Activated naive CD4-positive, alpha-beta T cell treated with anti-CD3 and anti-CD28 coated beads for 36 hours (primary cell): ENCODE measurements at places on chromosomes 5 and 9. TPM values are rescaled to one million over a fixed set of nuclear protein-coding genes. Genes with fewer than 3 reads are reported as not detected.

DNA sequence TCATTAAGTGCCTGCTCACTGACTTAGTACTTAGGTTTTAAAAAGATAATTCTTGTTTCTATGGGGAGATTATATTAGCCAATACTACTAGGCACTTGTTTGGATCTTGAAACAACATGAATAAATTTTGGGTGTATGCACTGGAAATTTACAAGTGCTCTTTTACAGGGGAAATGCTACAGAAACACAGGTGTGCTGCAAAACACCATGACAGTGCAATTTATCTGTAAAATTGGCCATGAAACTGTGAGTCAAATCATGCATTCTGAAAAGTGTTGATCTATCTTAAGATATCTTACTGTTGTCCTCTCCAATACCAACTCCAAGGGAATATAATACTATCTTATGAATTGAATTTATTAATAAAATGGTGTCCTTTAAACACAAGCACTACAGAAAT lies 12.1 kb upstream of the PCDHB1 start:
- H3K36me3 ChIP-seq, result no peaks in the 10 kb centered on the region
- DNase-seq, result no peak
- H3K27me3 ChIP-seq, result peaks cover 8% of the 10 kb centered on the region
- no peak overlapping the region for H3K4me3 ChIP-seq
- no peak overlapping the region for H3K27ac ChIP-seq
- H3K4me1 ChIP-seq, result no peaks in the 10 kb centered on the region

CBY3 gene
- not detected for total RNA-seq

DNA sequence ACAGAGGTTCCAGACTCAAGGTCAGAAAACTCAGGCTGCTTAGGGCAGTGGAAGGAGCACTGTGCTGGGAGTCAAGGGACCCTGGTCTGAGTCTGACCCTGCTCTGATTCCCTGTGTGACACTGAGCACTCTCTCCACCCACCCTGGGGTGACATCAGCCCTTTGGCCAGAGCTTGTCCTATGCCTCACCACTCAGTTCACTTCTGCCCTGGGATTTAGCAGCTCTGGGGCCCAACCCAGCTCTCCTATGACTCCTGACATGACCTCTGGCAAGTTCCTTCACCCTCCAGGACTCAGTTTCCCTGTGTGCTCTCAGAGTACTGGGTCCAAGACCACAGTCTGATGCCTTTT lies 63.9 kb downstream of the FAM114A2 start:
- H3K4me3 ChIP-seq, result no peak overlapping the region
- DNase-seq, result no peak
- peaks cover 3% of the 10 kb centered on the region for H3K27me3 ChIP-seq
- no peak overlapping the region for H3K27ac ChIP-seq
- H3K4me1 ChIP-seq, result no peaks in the 10 kb centered on the region
- H3K36me3 ChIP-seq, result no peaks in the 10 kb centered on the region

FSTL4 gene
- total RNA-seq, result 0.30 TPM

DNA sequence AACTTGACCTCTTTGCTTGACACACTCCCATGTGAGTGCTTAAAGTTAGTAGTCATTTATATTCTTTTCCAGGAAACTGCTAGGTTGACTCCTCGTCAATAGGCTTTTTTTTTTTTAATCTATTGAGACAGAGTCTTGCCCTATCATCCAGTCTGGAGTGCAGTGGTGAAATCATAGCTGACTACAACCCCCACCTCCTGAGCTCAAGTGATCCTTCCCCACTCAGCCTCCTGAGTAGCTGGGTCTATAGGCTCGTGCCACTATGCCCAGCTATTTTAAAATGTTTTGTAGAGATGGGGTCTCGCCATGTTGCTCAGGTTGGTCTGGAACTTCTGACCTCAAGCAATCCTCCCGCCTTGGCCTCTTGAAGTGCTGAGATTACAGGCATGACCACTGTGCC lies 34.9 kb downstream of the DMRT1 start:
- peaks cover 2% of the 10 kb centered on the region for H3K4me1 ChIP-seq
- no peak overlapping the region for H3K27ac ChIP-seq
- no peaks in the 10 kb centered on the region for H3K36me3 ChIP-seq
- no peak for DNase-seq
- peaks cover 16% of the 10 kb centered on the region for H3K27me3 ChIP-seq
- H3K4me3 ChIP-seq, result no peak overlapping the region
